NCI-H2171 treated with DMSO at 0.1 percent for 48 hours (cell line): ENCODE measurements at places on chromosomes 13 and 19.

- DNase-seq, result no peak
Measured at GRCh38 chr13:90120026-90120425, 1227.5 kb upstream of the MIR17HG start.

DNA sequence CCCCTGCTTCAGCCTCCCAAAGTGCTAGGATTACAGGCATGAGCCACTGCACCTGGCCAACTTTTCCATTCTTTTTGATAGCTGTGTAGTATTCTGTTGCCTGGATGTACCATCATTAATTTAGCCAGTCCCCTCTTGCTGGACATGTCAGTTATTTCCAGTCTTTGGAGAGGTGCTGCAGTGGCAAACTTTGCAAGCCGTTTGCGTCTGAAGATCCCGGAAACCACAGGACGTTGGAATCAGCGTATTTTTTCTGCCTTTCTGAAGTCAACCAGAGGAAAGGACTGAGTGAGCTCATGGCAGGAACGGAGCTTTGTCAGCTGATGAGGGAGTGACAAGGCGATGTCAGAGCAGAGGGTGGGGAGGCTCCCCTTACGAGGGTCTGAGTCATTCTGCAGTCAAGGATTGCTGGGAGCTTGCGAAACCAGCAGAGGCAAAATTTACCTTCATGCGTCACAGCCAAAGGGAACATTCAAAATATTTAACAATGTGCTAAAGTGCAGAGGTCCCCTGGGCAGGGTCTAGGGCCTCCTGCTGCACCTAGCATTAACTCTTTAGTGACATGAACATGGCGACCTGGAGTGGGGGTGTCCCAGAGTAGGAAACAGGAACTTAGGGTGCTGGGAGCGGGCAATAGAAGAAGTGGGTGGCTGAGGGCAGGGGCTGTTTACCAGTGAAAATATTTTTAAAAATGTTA, 5.6 kb downstream of the C5AR1 start:
- DNase-seq, result no peak

DNA sequence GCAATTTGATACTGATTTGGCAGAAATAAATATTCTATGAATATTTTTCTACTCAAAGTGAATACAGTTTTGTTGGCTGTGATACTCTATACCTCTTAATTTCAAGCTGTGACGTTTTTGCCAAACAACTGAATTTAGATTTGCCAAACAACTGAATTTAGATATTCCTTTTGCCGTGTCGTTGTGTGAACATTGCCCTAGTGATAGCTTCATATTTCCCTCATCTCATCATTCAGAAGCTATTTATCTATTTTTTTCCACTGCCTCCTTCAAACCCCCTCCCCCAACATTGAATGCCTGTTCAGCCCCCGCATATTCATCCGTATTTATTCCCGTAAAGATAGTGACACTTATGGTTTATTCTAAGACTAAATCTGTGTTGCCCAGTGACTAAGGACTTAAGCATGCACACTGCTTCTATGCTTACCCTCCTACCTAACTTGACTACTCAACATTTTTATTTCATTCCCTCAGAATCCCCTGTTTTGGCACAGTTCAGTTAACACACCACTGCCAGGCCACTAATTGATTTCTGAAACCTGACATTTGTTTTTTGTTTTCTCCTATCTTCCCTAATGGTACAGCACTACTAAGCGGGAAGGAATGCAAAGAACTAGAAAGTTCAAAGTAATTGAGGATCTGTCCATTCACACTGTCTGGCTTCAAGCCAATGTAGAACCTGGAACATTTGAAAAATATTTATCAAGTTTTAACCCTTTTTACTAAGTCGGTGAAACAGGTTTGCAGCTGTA, 2.8 kb upstream of the KLF5 start:
- DNase-seq, result no peak

GRCh38 chr13:73731564-73731963, 402.6 kb downstream of the KLF12 start:
- no peak for DNase-seq

- peak; percentile 47 for DNase-seq
Measured at GRCh38 chr13:82791035-82791434, 1091.2 kb downstream of the SLITRK1 start.

- no peak for DNase-seq
Measured at GRCh38 chr13:39968646-39969475, 313.4 kb downstream of the COG6 start.
